ENCODE measurements at places on chromosomes 2 and 18. TPM values are rescaled to one million over a fixed set of nuclear protein-coding genes. Genes with fewer than 3 reads are reported as not detected.

DNA sequence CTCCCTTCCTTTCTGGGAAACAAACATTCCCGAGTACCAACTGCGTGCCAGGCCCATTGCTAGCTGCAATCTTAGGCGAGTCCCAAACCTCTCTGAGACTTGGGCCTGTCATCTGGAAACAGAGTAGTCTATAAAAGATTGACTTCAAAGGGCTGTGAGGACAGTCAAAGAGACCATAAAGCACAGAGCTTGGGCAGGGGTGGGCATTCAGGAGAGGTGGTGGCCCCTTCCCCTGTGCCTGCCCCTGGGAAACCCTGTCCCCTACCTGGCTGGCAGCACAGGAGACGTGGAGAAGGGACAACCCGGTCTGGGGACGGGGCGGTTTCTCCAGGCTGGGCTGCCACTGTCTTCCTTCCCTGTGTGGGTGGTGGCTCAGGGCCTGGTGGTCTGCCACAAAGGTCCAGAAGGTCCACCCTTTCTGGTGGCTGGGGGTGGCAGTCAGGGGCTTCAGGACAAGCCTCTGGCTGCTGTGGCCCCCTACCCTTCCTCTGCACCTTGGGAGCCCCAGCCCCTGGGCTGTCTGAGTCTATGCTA, 33.9 kb upstream of the FOSL2 start:
- H3K4me1 ChIP-seq = peaks cover 17% of the 10 kb centered on the region
- no peak overlapping the region for H3K4me3 ChIP-seq
- peaks cover 6% of the 10 kb centered on the region for H3K27me3 ChIP-seq
- no peak for DNase-seq
- H3K27ac ChIP-seq = no peak overlapping the region

DNA sequence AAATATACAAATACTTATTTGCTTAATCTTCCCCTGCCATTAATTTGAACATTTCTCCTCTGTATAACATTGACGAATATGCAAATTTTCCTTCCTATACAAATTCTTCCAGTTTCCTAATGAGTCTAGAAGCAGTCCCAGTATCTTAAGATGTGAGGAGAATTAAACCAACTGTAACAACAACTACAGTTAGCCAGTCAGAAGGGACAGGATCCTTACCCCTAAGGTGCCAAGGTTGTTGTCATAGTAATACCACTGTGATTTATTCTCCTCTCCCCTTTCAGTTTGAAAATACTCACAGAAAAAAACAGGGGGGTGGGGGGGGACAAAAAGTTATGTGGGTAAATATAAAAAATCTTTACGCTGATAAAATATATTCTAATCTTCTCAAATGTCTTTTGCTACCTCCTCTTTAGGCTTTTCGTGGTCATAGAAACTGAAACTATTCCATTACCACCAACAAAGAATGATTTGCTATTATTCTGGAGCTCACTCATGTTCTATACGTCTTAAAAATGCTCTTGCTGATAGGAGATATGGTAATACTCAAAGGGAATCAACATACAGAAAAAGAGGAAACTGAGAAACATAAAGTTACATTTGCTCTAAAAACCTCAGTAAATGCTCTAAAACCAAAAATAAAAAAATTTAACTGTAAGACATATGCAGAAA, 107.6 kb downstream of the MEMO1 start:
- no peaks in the 10 kb centered on the region for H3K4me1 ChIP-seq
- peaks cover 43% of the 10 kb centered on the region for H3K36me3 ChIP-seq
- H3K4me3 ChIP-seq = no peak overlapping the region
- no peak for DNase-seq
- no peaks in the 10 kb centered on the region for H3K27me3 ChIP-seq
- H3K27ac ChIP-seq = no peak overlapping the region

- no peak overlapping the region for H3K4me3 ChIP-seq
- H3K27me3 ChIP-seq = no peaks in the 10 kb centered on the region
- DNase-seq = no peak
- H3K4me1 ChIP-seq = peaks cover 24% of the 10 kb centered on the region
These were observed 85.2 kb downstream of the HRH4 start for GRCh38 chr18:24545651-24546050.

DNA sequence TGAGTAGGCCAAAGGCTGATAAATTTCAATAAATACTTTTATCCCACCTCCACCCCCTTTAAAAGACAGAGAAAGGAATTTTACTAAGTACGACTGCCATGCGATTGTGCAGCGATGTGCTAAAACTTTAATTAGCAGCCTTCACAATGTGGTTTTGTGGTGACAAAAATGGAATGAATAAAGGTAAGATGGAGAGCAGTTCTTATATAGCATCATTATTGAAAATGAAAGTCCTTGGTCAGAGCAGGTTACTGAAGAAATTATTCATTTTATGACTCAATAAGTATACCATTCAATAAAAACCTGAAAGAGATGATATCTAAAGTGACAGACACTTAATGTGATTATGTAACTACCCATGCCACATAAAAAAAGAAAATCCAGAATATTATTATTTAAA, 33.2 kb upstream of the MTIF2 start:
- no peaks in the 10 kb centered on the region for H3K4me1 ChIP-seq
- DNase-seq = no peak
- H3K36me3 ChIP-seq = peaks cover 25% of the 10 kb centered on the region
- H3K27ac ChIP-seq = no peak overlapping the region
- H3K4me3 ChIP-seq = no peak overlapping the region

DNA sequence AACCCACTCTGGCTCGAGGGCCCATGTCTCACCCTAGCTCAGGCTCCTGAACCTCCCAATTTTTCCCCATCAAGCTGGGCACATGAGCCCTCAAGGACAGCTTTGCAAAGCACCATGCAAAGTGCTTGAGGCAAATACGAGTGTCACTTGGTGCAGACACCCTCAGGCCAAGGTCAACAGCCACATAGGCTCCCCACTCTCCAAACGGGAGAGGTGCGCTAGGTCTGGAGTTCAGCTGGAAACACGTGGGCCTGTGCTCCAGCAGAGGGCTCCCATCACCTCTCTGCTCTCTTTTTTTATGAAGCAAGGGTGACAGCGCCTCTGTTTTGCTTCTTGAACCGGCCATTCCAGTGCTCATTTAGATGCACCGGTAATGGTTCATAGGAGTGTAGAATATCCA, 11.9 kb upstream of the ARHGAP25 start:
- no peak overlapping the region for H3K4me3 ChIP-seq
- no peaks in the 10 kb centered on the region for H3K27me3 ChIP-seq
- H3K4me1 ChIP-seq = peaks cover 11% of the 10 kb centered on the region
- H3K27ac ChIP-seq = no peak overlapping the region
- no peaks in the 10 kb centered on the region for H3K36me3 ChIP-seq
- peak; percentile 32 for DNase-seq

DNA sequence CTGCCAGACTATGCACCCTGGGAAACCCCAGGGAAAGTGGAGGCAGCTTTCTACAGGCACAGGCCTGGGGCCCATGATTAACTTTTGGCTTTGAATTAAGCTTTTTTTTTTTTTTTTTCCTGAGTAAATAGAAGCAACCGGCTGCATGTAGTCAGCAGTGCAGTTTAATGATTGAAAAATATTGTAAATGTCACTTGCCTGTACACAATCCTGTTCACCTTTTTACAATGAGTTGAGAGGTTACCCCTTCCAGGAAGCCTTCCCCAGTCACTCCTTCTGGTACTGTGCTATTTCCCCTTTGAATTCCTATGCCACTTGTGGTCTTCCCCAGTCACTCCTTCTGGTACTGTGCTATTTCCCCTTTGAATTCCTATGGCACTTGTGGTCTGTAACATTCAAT, 475.6 kb downstream of the TDRD15 start:
- H3K4me3 ChIP-seq = no peak overlapping the region
- DNase-seq = no peak
- no peaks in the 10 kb centered on the region for H3K27me3 ChIP-seq
- no peak overlapping the region for H3K27ac ChIP-seq
- H3K4me1 ChIP-seq = no peaks in the 10 kb centered on the region

GRCh38 chr2:237253046-237253702, 160.8 kb downstream of the COL6A3 start:
- H3K36me3 ChIP-seq = 0 out of 2 replicates have a peak, but pooled peaks cover 5% of the 10 kb centered on the region
- no peaks in the 10 kb centered on the region for H3K27me3 ChIP-seq
- no peak overlapping the region for H3K4me3 ChIP-seq
- no peak for DNase-seq
- peaks cover 5% of the 10 kb centered on the region for H3K4me1 ChIP-seq

- DNase-seq = no peak
- peaks cover 2% of the 10 kb centered on the region for H3K36me3 ChIP-seq
- H3K27me3 ChIP-seq = no peaks in the 10 kb centered on the region
- no peaks in the 10 kb centered on the region for H3K4me1 ChIP-seq
These were observed 84.3 kb upstream of the LTBP1 start for GRCh38 chr2:32862269-32863055.

- peaks cover 3% of the 10 kb centered on the region for H3K27me3 ChIP-seq
- no peak overlapping the region for H3K4me3 ChIP-seq
- no peak overlapping the region for H3K27ac ChIP-seq
- no peaks in the 10 kb centered on the region for H3K4me1 ChIP-seq
- no peaks in the 10 kb centered on the region for H3K36me3 ChIP-seq
- DNase-seq = no peak
These were observed 60.4 kb downstream of the BIN1 start for GRCh38 chr2:127046579-127046978.

GRCh38 chr2:197810016-197810415, 5.6 kb downstream of the PLCL1 start:
- DNase-seq = no peak
- peaks cover 7% of the 10 kb centered on the region for H3K4me1 ChIP-seq
- H3K36me3 ChIP-seq = no peaks in the 10 kb centered on the region
- H3K27ac ChIP-seq = no peak overlapping the region
- no peak overlapping the region for H3K4me3 ChIP-seq

Gene RGPD6
- total RNA-seq = 12.5 TPM

Gene CFAP65
- 0.48 TPM for total RNA-seq

Gene UPP2
- total RNA-seq = not detected

Gene THADA
- 27.5 TPM for total RNA-seq

Gene LYG2
- total RNA-seq = not detected

Gene FEV
- not detected for total RNA-seq

Gene MC4R
- total RNA-seq = not detected
